ENCODE measurements at places on chromosomes 5 and 9.
A peak's percentile ranks its signal among the peaks of the same experiment; 100 is the strongest.

- DNase-seq = no peak
Observed at GRCh38 chr5:31901807-31902530, 263.0 kb downstream of the PDZD2 start.

DNA sequence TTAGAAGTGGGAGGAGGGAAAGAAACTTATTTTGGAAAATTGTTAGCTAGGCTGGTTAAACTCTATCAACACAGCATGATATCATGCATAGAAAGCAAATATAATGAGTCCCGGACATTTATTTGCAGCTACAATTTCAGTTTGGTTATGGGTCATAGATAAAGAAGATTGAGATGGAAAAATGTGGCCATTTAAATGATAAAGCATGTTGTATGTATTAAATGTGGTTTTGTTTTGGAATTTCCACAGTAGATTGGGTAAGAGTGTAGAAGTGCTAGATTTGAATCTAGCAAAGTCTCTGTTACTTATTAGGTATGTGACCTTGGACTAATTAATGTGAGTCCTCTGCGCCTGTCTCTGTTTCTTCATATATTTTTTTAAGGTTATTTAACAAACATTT is 217.4 kb downstream of the KDM4C start:
- no peak for DNase-seq

- no peak for DNase-seq
Observed at GRCh38 chr5:172303162-172303561, 19.6 kb upstream of the UBTD2 start.

DNA sequence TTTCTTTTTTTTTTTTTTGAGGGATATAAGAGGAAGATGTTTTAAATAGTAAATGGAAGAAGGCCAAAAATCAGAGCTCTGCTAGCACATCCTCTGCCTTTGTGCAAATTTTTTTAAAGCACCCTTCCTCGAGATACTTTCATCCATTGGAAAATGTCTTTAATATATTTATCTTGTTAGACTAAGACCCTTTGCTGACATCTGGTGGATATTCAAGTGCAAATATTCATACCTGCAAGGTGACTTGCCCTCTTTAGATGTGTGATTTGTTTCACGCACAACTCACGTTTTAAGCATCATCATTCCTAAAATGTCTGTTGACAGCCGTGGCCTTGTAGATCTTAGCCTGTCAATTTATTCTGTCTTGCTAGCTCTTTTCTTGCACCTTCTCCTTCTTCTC is 258.5 kb downstream of the AGTPBP1 start:
- DNase-seq = no peak

GRCh38 chr9:91775011-91775707 is 174.9 kb downstream of the ROR2 start:
- peak; percentile 54 for DNase-seq

- no peak for DNase-seq
Observed at GRCh38 chr5:53397141-53397757, 83.2 kb upstream of the FST start.

GRCh38 chr5:43305948-43306565 is 7.2 kb downstream of the HMGCS1 start:
- DNase-seq = no peak

- no peak for DNase-seq
Observed at GRCh38 chr5:86038566-86038965, 579.2 kb upstream of the COX7C start.

GRCh38 chr9:27683181-27683580 is 109.9 kb upstream of the C9orf72 start:
- DNase-seq = no peak

- DNase-seq = no peak
Observed at GRCh38 chr9:112299514-112299913, 33.9 kb downstream of the PTBP3 start.

DNA sequence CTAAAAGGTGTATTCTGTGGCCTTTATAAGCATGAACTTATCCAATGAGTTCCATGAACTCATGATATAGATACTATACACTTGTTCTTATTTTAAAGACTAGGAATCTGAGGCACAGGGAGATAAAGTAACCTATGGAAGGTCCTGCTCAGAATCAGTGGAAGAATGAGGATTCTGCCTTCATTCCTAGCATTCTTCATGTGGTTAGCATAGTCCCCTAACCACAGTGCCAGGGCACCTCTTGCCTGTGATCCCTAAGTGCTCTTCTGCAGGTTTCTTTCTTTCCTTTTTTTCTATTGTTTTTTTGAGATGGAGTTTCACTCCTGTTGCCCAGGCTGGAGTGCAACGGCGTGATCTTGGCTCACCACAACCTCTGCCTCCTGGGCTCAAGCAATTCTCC is 174.1 kb downstream of the C9orf152 start:
- no peak for DNase-seq

- DNase-seq = no peak
Observed at GRCh38 chr5:170411100-170411499, 21.9 kb upstream of the KCNMB1 start.
